ENCODE measurements at places on chromosomes 5 and 9. TPM values are rescaled to one million over a fixed set of nuclear protein-coding genes. Genes with fewer than 3 reads are reported as not detected.

DNA sequence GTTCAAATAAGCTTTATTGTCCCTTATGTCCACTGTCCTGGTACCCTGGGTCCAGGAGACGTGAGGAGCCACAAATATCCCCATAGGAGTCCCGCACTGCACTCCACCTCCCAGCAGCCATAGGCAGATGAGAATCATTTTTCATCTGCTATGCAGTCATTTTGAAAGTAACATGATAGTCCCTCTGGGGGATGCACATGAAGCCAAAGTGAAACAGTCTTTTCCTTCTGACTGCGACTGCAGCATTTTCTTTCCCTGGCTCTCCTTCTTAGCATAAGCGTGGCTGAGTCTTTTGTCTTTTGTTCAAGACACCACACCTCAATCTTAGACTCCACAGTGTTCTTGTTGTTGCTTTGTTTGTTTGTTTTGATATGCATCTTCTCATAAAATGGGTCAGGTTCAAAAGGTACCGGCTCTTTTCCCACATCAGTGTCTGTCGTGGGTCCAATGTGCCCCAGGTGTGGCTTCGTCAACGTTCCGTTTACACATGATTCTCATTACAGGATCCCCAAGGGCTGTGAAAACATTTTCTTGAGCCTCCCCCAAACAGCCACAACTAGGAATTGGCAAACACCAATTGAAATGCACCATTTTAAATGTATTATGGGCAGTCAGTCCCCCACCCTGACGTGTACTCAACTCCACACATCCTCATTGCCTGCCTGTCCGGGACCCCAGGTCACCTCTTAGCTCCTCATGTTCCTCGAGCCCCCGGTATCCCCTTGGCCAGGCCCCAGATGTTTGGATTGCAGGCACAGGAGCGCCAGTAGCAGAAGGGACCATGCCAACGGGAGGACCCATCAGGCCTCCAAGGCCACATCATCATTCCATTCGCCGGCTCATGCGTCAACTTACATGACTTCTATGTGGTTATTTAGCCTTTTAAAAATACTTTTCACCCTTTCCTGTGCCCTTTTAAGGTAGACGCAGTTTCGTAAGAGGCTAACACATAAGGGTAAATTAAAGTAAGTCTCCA is 237.8 kb upstream of the DAPK1 start:
- H3K36me3 ChIP-seq, result no peaks in the 10 kb centered on the region
- no peak for DNase-seq
- H3K27me3 ChIP-seq, result no peaks in the 10 kb centered on the region
- no peak overlapping the region for H3K4me3 ChIP-seq

- no peaks in the 10 kb centered on the region for H3K4me1 ChIP-seq
- no peaks in the 10 kb centered on the region for H3K36me3 ChIP-seq
- H3K27ac ChIP-seq, result no peak overlapping the region
Measured at GRCh38 chr5:18394443-18394804, 760.2 kb downstream of the TAF11L14 start.

- DNase-seq, result peak; percentile 18
- no peaks in the 10 kb centered on the region for H3K27me3 ChIP-seq
- no peaks in the 10 kb centered on the region for H3K36me3 ChIP-seq
- H3K27ac ChIP-seq, result no peak overlapping the region
Measured at GRCh38 chr5:128782446-128782845, 182.8 kb upstream of the SLC27A6 start.

- H3K27ac ChIP-seq, result no peak overlapping the region
- no peak for DNase-seq
- no peaks in the 10 kb centered on the region for H3K4me1 ChIP-seq
- no peak overlapping the region for H3K4me3 ChIP-seq
Measured at GRCh38 chr5:97937846-97938245, 754.8 kb upstream of the RIOK2 start.

DNA sequence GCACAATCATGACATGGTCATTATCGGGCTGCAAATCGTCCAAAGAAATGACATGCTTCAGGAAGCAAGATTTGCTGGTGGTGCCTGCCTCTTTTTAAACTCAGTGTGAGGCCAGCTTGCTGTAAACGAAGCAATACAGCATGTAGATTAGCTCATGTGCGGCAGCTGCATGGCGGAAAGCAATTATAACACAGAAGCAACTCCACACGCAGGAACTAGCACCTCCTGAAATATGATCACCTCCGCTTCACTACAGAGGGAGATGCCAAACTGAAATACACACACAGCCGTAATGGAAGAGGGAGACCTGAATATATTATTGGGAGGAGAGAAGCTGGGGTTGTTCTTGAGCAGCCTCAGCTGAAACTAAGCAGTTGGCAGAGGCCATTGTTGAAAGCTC is 312.5 kb downstream of the PSAT1 start:
- no peaks in the 10 kb centered on the region for H3K4me1 ChIP-seq
- DNase-seq, result no peak
- H3K27ac ChIP-seq, result no peak overlapping the region
- no peaks in the 10 kb centered on the region for H3K36me3 ChIP-seq
- no peaks in the 10 kb centered on the region for H3K27me3 ChIP-seq
- H3K4me3 ChIP-seq, result no peak overlapping the region

DNA sequence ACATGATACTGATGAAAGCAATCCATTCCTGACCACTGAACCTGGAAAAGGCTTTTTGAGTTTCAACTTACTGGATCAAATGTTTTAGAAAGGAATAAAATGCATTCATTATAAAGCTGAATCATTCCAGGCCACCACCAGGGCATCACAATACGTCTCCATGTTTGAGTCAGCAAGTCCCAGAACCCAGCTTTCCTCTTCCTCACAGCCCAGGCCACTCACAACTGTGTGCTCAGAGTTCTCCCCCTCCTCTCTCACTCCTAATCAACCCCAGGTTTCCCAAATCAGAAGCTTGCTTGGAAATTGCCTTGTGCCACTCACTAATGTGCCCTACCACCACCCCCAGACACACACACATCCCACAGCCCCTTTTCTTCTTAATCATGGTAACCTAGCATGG is 91.7 kb downstream of the GNA14 start:
- no peak for DNase-seq
- no peak overlapping the region for H3K4me3 ChIP-seq

GRCh38 chr9:11319538-11319937 is 706.7 kb upstream of the PTPRD start:
- H3K27me3 ChIP-seq, result no peaks in the 10 kb centered on the region
- H3K27ac ChIP-seq, result no peak overlapping the region
- H3K4me1 ChIP-seq, result no peaks in the 10 kb centered on the region
- DNase-seq, result no peak

GRCh38 chr5:166977911-166978422 is 1313.5 kb upstream of the WWC1 start:
- H3K27ac ChIP-seq, result no peak overlapping the region
- H3K27me3 ChIP-seq, result peaks cover 17% of the 10 kb centered on the region
- DNase-seq, result no peak
- H3K4me1 ChIP-seq, result peaks cover 9% of the 10 kb centered on the region
- peak overlapping the region; percentile 39 for H3K4me3 ChIP-seq

DNA sequence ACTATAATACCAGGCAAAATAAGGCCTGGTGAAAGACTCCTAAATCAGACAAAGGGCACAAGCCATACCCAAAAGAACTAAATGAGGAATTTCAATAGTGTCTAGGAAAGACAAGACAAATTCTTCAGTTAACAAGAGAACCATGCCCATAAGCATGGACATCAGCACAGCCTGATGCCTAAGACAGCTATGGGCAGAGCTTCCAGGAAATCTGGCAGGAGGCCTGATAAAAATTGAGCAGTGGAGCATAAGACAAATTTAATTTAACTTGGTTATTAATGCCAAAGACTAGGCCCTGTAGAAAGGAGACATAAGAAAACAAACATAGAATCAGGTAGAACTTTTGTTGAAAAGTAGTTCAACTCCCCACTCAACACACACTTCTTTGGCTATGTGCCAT is 17.3 kb downstream of the KLHL3 start:
- H3K36me3 ChIP-seq, result no peaks in the 10 kb centered on the region
- DNase-seq, result no peak
- no peak overlapping the region for H3K4me3 ChIP-seq
- H3K27me3 ChIP-seq, result no peaks in the 10 kb centered on the region

DNA sequence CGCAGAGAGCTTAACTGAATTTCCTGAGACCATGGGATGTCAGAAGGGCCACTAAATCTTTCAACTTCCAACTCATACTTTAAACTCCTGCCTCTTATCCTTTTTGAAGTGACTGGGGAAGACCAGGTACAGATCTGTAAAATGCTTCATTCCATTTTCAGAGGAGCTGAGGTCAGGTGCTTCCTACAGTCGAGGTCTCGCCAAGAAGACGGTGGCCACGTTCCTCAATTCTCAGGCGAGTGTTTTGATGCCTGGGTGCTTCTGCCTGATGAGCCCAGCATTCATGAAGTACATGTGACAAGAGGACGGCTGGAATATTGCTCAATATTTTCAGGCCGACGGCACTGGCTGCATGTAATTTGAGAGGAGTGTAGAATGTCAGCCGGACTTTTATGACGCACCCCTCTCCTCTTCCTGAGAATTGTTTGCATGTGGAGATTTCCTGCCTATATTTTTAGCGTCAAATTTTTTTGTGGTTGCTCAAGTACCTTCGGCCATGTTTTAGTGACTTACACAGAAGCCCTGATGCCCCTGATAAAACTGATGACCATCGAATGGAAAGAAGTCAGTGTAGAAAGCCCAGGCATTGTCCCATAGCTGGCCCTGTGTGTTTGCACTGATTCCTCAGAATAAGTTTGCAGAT is 38.8 kb upstream of the GLRX start:
- DNase-seq, result peak; percentile 48
- H3K27ac ChIP-seq, result peak overlapping the region; percentile 55
- H3K4me1 ChIP-seq, result peaks cover 8% of the 10 kb centered on the region
- H3K4me3 ChIP-seq, result no peak overlapping the region

DNA sequence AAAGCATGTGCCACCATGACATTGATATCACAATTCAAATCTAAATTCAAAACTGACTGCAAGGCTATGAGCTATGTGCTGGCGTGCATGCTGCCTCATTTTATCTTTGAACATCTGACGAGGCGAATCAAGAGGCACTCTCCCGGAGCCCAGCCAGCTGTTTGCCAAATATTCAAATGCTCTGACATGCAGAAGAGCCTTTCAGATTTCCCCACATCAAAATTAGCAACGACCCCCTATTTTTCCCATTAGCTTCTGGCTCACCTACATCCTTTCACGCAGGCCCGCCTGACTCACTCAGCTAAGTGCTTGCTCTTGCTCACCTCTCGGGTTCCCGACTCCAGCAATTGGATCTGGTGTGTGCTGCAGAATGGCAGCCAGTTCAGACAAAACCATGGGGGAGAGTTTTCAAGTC is 159.0 kb downstream of the NR2F1-AS1 start:
- no peaks in the 10 kb centered on the region for H3K36me3 ChIP-seq
- H3K4me1 ChIP-seq, result no peaks in the 10 kb centered on the region
- no peak overlapping the region for H3K27ac ChIP-seq
- no peak overlapping the region for H3K4me3 ChIP-seq
- no peak for DNase-seq
- H3K27me3 ChIP-seq, result no peaks in the 10 kb centered on the region

DNA sequence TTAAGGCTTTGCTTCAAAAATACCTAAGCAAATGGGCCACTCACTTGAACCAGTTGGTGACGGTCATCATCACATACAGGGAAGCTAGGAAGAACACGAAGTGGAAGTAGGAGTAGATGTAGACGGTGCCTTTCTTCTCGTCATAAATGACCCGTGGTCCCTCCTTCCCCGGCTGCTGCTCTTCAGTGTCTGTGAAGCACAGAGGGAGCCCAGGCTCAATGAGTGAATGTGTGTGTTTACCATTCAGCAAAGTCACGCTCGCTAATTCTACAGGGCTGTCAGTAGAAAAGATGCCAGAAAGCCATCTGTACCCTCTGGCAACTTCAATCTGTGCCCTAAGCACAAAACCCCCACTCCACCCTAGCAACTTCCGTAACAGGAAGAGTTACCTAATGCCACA is 109.8 kb downstream of the SERINC5 start:
- no peak overlapping the region for H3K4me3 ChIP-seq
- no peaks in the 10 kb centered on the region for H3K27me3 ChIP-seq
- no peaks in the 10 kb centered on the region for H3K36me3 ChIP-seq
- H3K4me1 ChIP-seq, result no peaks in the 10 kb centered on the region
- no peak overlapping the region for H3K27ac ChIP-seq
- DNase-seq, result no peak

DNA sequence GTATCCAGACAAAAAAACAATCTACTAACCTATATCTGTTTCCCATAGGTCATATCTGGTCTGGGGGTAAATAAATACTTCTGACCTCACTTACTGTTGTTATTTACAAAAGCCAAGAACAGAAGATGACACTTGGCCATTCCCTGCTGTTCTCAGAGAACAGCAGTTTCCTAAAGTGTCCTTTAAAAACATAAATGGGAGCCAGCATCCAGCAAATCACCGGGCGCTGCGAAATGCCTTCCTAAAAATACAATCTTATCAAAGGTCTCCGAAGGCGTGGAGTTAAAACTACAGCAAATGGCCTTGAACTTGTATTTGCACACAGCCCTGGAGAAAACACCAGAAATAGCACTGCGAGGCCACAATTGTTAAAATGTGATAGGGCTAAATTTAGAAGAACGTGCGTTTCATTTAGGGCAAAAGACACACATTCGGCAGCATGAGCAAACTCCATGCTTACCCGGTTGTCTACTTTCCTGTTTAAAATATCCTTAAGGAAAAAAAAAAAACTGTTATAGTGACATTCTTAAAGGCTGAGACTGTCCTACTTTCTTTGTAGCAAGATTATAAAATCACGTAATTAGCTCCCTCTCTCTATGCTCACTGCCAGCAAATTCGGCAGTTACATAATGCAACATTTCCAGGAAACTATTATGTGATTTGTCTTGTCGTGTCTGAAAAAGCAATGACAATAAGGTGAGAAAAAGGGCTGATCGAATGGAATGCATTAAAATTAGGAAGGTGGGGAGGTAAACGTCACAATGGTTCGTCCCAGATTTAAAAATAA is 1.5 kb downstream of the NFIL3 start:
- peak overlapping the region; percentile 98 for H3K27ac ChIP-seq
- peak overlapping the region; percentile 72 for H3K4me3 ChIP-seq
- peak; percentile 29 for DNase-seq
- no peaks in the 10 kb centered on the region for H3K27me3 ChIP-seq
- H3K4me1 ChIP-seq, result no peaks in the 10 kb centered on the region
- H3K36me3 ChIP-seq, result no peaks in the 10 kb centered on the region

The TIMD4 gene
- 1.0 TPM for total RNA-seq

The PHF24 gene
- total RNA-seq, result 0.76 TPM

The NUDT2 gene
- total RNA-seq, result 7.6 TPM

The PCDHB14 gene
- total RNA-seq, result 3.6 TPM

The ANKRD31 gene
- not detected for total RNA-seq

The CYFIP2 gene
- 51.5 TPM for total RNA-seq
